GM13976 (cell line): ENCODE measurements at places on chromosomes 12 and 14.
A peak's percentile ranks its signal among the peaks of the same experiment; 100 is the strongest.

DNA sequence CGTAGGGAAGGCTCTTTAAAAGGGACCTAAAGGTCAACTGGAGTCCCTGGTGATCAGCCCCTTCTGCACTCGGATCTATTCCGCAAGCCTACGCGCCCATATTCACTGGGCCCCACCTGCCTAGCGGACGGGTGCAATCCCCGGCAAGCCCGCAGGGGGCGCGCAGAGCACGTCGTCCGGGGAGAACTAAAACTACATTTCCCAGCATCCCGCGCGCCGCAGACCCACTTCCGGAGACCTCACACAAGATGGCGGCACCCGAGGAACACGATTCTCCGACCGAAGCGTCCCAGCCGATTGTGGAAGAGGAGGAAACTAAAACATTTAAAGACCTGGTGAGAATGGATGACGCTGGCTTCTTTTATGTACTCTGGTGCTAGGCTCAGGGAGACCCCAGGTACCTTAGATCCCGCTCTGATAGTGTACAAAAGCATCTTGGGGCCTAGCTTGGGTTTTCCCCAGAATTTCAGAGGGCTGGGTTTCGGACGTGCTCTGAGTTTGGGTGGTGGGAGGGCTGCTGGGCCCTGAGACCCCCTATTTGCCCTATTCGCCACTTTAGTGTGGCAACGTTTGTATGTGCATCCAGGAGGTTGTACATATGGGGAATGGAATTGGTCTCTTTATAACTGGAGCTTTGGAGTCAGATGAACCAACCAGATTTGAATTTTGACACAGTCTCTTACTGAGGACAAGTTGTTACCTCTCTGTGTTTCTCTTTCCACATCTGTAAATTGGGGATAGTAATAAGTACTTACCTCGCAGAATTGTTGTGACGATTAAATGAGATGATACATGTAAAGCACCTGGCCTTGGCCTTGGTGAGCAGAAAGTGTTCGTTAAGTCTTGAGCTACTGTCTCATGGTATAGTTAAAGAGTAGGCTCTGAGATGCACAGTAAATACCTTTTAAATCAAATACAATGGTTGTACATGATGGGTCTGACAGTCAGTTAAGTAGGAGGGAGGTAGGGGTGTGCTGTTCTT lies at the start of gene DDX47:
TSS of gene DDX47 (plus strand) at position 227 of the 982 bp plus-strand sequence. CDS start at position 249, 22 bp downstream.
- peak; percentile 90 for DNase-seq

DNA sequence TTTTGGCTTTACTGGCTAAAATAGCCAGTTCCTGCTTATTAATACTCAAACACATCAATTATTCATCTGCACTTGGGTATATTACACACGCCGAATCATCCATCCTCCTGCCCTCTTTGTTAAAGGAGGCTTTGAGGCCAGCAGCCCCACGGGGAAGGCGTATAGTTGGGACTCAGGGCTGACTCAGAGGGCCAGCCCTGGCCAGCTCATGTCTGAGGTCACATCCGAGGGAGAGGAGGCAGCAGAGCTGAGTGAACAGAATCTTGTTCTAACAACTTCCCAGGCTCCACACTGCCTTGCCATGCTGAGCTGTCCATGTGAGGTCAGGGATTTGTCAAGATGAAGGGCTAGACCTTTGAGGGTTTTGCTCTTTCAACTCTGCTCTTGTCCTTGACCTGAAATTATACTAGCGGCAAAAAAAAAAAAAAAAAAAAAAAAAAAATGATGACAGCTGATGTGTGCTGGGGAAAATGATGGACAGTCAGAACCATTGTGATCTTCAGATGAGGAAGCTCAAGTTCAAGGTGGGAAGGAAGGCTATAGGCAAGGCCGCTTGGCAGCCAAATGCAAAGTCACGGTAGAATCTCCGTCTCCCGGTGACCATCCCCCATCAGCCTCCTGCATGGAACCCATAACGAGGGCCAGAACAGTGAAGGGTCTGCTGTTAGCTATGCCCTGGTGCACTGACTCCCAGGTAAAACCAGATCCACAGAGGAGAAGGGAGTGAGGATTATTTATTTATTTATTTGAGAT lies 12.5 kb upstream of the MARK3 start:
- DNase-seq = no peak

GRCh38 chr14:20219033-20219432 lies 4.5 kb upstream of the OR11H6 start:
- DNase-seq = no peak

DNA sequence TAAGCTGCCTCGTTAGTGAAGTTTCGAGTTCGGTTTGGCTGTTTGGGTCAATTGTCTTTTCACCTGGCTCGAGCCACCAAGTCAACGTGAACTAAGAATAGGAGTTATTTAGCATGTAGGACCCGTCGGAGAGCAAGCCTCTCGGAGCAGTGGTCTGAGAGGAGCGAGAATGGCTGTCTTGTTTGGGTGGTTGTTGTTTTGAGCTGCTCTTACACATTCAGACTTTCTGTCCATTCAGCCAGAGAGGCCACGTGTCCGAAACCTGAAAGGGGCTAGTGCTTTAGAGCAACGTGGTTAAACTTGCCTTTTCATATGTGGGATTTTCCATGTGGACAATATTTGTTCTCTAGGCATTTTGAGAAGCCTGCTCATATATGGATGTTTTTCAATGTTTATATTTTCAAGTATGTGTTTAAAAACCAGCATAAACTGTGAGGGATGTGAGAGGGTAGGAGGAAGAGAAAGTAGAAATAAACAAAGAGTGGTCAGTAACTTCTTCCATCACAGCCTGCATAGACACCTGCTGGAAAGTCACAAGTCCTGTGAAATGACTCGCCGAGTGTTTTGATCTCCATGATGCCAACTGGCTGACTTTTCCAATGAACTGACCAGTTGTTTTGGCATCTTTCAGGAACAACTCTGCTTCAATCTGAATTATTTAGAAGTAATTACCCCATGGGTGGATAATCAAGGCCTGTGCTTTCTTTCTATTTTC lies 221.0 kb downstream of the ASCL1 start:
- DNase-seq = no peak

- no peak for DNase-seq
Observed at GRCh38 chr14:72515779-72516770, 377.8 kb downstream of the DPF3 start.

DNA sequence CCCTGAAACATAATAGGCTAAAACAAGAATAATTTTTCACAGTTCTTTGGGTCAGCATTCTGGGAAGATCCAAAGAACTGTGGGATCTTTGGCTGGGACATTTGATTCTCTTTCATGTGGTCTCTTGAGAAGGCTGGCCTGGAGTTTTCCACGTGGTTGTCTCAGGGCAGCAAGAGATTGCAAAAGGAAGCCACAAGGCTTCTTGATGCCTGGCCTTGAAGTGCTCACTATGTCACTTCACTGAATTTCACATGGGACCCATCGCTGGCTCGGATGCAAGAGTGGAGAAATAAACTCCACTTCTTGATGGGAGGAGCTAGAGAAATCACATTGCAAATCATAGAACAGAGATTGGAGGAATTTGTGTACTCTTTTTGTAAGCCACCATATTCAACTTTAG lies 343.4 kb downstream of the MED13L start:
- no peak for DNase-seq

DNA sequence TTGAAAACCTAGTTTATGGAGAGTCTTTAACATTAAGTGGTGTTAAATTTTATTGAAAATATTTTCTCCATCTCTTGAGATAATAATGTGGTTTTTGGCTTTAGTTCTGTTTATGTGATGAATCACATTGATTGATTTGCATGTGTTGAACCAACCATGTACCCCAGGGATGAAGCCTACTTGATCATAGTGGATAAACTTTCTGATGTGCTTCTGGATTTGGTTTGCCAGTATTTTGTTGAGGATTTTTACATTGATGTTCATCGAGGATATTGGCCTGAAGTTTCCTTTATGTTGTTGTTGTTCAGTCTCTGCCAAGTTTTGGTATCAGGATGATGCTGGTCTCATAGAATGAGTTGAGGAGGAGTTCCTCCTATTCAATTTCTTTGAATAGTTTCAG lies 222.6 kb downstream of the ADAMTS20 start:
- DNase-seq = no peak
